ENCODE measurements at places on chromosomes 11 and 22. TPM values are rescaled to one million over a fixed set of nuclear protein-coding genes. Genes with fewer than 3 reads are reported as not detected.

CAT gene
- total RNA-seq = 31.1 TPM

PDE2A gene
- not detected for total RNA-seq

ACR gene
- 0.45 TPM for total RNA-seq

IL17RA gene
- 11.6 TPM for total RNA-seq

TP53I11 gene
- total RNA-seq = 97.5 TPM

MMP12 gene
- total RNA-seq = 0.17 TPM

PATE4 gene
- total RNA-seq = not detected

OR10A2 gene
- total RNA-seq = not detected

RASL10A gene
- total RNA-seq = 0.27 TPM

OR8K1 gene
- total RNA-seq = not detected

All from chondrocyte (in vitro differentiated cells).